CD8-positive, alpha-beta memory T cell (primary cell): ENCODE measurements at places on chromosomes 12 and 14.

- no peak for DNase-seq
Observed at GRCh38 chr14:91963465-91963864, 16.0 kb upstream of the FBLN5 start.

- DNase-seq, result no peak
Observed at GRCh38 chr14:92734618-92735017, 13.8 kb downstream of the LGMN start.

DNA sequence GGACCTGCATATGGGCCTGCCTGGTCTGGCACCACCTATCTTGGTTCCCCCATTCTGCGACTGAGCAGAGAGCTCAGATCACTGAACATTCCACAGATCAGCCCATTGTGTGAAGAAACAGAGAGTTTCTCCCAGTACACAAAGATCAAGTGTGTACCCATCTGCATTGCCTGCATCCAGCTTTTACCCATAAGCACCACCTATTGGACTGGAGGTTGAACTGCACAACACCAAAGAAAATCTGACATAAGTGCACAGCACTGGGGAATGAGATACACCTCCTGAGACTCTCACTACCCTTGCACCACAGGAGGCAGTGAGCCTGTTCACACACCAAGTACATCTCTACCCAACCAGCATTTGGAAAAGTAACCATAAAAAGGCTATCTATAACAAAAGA, 362.6 kb upstream of the CLEC14A start:
- no peak for DNase-seq

DNA sequence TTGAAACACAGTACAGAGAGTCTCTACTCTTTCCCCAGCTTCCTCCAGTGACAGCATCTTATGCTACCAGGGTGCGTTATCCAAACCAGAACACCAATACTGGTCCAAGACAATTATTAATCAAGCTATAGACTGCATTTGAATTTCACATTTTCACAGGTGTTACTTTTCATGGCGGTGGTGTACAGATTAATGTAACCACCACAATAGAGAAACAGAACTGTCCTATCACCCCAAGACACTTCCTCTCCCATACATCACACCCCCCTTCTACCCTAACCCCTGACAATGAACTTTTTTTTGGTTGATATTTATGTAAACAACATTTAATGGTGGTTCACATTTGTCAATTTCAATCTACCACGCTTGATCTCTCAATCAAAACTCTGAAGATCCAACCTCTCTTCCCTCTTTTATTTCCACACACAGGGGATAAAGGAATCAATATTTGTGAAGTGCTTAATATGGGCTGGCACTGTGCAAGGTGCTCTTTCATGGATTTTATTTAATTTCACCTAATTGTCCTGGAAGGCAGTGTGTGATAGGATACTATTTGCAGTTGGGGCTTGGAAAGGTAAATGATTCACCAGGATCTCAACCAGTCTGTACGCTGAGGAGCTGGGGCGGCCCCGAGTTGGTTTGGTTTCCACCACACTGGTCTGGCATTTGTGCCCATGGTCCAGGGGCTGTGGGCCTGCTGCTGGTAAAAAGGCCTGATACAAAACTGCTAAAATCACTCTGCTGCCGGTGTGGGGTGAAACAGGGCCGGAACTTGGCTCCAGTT, 54.6 kb upstream of the DICER1 start:
- no peak for DNase-seq

GRCh38 chr12:95573951-95574576, 22.8 kb upstream of the USP44 start:
- no peak for DNase-seq

DNA sequence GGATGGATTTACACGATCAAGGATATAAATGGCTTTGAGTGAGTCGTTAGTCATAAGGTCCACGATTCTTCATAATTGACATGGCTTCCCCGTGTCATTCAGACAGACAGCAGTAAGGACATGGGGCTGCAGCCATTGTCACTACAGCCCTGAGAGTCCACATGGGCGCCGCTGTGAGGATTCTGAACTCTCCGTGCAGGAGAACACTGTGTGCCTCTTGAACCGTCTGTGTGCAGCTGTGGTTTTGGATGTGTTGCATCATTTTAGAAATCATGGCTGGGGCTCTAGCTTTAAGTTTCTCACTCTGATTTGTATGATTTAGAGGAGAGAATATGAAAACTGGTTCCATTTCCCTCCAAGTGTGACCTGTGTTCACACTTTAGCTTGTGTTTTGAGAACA, 47.2 kb downstream of the NPAS3 start:
- DNase-seq, result no peak

DNA sequence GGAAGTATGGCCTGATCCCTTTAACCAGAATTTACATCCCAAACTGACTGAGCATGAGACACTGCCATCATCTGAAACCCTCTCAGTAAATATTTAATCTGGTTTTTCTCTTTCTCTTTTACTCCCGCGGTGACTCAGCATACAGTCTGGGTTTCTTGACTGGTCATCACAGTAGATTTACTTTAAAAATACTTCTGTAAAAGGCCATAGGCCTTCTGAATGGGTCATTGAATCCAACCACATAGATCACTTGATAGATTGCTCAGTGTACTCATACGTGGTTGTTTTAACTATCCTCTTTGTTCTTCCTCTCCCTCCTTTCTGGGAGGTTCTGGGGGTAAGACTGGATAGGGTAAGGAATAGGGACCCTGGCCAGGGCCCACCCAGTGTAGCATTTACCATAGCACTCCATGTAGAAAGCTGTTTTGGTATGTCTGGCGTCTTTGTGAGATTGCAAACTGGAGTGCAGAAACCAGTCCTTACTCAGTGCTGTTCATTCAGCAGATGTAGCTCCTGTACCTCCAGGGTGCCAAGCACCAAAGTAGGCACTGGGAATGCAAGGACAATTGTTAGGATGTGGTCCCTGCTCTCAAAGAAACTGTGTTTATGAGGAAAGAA, 165.7 kb downstream of the SRGAP1 start:
- no peak for DNase-seq

DNA sequence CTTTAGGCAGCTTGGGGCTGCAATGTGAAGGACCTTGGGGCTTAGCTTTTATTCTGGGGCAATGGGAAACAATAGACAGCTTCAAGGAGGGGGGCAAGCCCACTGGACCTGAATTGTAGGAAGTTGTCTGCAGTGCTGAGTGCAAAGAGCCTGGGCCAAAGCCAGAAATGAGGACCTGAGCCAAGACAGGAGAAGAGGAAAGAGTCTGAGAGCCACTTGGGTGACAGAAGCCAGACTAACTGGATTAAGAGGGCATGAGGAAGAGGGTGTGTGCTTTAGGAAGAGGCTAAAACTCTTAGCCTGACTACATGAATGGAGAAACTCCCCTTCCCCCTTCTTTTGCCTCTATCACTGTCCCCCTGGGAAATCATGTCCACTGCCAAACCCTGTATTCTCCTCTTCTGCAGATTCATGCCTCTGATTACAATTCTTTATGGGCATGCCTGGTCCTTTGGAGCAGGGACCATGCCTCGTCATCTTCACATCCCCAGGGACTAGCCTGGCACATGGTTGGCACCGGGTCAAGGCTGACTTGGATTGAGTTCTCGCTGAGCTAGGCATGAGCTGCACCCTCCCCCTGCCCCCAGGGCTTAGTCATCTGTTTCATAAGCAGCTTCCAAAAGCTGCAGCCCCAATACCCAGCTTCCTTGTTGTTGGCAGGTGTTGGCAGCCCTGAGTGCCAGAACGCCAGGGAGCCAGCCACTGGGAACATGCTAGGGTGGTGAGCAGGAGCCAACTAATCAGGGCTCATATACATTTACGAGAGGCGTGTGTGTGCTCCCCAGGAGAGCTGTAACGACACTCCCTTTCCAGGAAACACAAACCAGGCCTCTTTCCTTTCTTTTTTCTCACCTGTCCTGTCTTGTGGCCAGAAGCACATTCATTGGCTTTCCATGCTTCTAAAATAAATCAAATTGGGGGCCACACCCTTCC, 27.7 kb upstream of the JDP2 start:
- no peak for DNase-seq

DNA sequence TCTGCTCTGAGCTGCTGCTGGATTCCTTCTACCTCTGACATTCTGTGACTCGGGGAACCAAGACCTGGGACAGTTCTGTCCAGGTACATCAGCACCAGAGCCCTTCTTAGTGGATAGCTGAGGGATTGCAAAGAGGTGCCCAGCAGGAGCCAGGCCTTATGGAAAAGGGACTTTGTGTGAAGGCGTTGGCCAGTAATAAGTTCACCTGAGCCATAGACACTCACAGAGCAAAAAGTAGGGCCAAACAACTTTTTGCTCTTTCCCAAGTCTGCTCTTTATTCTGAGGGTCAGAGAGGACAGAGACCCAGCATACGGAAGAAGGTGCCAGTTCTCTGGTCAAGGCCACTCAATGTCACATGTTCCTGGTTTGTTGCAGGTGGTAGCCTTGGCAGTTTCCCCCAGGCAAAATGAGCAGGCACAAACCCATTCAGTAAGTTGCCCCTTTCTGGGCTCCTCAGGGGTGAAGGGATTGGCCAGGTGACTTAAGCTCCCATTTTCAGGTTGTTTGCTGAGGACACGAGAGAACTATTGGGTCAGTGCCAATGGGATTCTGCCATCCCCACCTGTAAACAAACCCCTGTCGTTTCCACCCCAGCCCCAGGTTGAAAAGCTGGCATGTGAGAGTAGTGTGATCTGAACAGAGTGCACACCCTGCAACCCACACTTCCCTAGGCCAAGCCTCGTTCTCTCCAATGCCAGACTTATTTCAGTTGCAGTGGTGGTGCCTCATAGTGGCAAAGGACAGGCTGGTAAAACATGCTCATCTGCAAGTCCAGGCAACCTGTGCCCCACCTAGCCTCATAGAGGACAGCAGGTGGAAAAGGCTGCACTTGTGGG, 150.3 kb downstream of the SMOC1 start:
- no peak for DNase-seq

- no peak for DNase-seq
Observed at GRCh38 chr12:125340791-125341190, 275.6 kb downstream of the AACS start.

DNA sequence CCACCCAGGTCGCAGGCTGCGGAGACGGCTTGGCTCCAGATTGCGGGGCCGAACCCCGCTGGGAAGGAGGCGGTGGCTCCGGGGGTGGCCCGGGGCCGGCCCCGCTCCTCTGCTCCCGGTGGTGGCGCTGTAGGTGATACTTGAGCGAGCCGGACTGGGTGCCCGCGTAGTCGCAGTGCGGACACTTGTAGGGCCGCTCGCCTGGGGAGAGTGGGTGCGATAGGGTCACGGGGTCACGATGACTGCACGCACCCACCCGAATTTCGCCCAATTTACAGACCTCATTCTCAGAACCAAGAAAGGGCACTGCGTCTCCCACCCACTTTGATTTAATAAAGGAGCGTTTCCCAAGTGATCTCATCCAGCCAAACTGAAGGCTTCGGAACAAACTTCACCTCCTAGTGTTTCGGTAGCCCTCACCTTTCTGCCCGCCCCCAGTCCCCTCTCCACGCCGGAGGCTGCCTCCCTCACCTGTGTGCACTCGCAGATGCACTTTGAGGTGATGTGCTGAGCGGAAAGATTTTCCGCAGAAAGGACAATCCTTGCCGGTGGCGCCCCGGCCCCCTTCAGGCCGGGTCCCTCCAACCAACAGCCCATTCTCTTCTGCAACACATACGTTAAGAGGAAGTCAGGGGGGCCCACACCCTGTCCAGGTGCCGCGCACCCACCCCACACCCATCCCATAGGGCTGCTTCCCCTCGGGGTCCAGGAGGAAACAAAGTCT, 7.4 kb downstream of the ZNF219 start:
- no peak for DNase-seq

DNA sequence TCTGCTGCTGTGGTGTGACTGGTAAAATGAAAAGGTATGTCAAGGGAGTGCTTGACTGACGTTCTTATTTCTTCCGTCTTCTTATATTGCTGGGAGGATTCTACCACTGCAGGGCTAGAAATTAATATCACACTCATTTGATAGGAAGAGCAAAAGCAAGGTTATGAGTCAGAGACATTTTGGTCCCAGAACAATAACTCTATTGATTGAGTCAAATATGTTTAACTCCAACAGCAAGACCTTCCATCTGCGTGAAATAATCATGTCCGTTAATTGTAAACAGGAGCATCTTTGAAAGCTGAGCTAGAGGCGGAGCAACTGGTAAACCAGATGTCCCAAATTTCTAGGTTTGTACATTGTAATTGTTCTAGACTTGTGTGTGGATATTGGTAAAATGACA, 1293.6 kb downstream of the AACS start:
- DNase-seq, result no peak

- DNase-seq, result no peak
Observed at GRCh38 chr12:77062846-77063461, 2.4 kb downstream of the E2F7 start.

GRCh38 chr12:121263206-121263935, 33.1 kb downstream of the CAMKK2 start:
- no peak for DNase-seq

DNA sequence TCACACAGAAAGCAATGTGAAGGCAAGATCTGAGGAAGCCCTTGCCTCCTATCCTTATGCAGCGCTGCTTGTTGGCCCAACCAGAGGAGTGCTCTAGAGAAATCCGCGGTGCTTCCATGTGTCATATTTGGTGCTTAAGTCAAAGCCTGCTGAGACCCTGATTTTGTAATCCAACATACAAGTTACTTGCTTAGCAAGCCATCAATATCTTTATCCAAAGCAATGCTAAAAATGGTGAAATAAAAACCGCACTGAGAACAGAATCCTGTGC, 250.0 kb downstream of the MED13L start:
- no peak for DNase-seq

GRCh38 chr12:123064885-123065619, 84.6 kb downstream of the ARL6IP4 start:
- DNase-seq, result no peak

GRCh38 chr14:32682214-32682613, 256.5 kb upstream of the NPAS3 start:
- DNase-seq, result no peak

GRCh38 chr12:10612984-10613348, 443 bp downstream of the MAGOHB start:
- no peak for DNase-seq

DNA sequence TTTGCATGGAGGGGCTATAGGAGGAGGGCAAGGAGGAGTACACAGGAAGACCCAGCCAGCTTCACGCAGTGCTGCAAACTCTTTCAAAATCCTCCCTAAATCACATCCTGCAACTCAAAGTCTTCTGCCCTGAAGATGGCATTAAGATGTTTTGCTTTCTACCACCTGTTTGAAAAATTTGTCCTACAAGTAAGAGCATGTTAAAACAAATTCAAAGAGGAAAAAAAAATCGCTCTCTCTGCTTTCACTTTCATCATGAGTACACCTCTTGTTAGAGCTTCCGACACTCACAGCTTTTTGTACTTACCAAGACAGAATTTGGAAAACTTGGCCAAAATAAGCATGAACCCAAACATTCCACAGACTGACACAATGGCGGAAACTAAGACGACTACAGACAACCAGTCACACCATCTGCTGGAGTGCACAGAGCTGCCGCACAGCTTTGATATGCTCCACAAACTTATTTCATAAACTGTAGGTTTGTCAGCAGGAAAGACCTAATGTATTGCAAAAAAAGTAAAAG, 21.3 kb downstream of the GCH1 start:
- no peak for DNase-seq

GRCh38 chr12:78455991-78456390, 408.6 kb upstream of the SYT1 start:
- no peak for DNase-seq

GRCh38 chr12:120079411-120080400, 36.8 kb downstream of the RAB35 start:
- no peak for DNase-seq
